ENCODE measurements at places on chromosomes 12 and 14.

DNA sequence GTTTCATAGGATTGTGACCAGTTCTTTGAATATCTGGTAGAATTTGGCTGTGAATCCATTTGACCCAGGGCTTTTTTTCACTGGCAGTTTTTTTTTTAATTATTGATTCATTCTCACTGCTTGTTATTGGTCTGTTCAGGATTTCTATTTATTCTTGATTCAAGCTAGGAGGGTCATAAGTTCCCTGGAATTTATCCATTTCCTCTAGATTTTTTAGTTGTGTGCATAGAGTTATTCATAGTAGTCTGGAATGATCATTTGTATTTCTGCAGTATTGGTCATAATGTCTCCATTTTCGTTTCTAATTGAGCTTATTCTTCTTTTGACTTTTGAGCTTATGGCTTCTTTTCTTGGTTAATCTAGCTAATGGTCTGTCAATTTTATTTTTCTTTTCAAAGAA, 291.6 kb downstream of the AKAP6 start:
- DNase-seq = no peak

DNA sequence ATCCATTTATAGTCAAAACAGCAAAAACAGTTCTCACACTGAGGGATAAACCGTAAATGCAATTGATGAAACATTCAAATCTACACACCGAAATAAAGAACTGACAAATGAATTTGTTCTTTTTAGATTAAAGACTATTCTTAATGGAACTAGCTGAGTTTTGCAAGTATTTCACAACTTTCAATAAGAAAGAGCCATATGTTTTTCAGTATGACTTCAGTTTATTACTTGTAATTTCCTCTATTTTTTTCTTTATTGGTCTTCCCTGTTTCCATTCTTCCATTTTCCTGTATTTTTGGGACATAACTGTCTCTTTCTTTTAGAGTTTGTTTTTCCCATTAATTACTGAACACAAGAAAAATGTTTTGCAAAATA, 4.3 kb downstream of the BCAT1 start:
- DNase-seq = no peak

GRCh38 chr14:76777721-76778120, 16.5 kb downstream of the VASH1 start:
- DNase-seq = no peak

- DNase-seq = peak; percentile 52
Measured at GRCh38 chr14:68663385-68664076, 129.3 kb downstream of the ZFP36L1 start.

GRCh38 chr12:11662369-11662768, 12.9 kb downstream of the ETV6 start:
- no peak for DNase-seq

DNA sequence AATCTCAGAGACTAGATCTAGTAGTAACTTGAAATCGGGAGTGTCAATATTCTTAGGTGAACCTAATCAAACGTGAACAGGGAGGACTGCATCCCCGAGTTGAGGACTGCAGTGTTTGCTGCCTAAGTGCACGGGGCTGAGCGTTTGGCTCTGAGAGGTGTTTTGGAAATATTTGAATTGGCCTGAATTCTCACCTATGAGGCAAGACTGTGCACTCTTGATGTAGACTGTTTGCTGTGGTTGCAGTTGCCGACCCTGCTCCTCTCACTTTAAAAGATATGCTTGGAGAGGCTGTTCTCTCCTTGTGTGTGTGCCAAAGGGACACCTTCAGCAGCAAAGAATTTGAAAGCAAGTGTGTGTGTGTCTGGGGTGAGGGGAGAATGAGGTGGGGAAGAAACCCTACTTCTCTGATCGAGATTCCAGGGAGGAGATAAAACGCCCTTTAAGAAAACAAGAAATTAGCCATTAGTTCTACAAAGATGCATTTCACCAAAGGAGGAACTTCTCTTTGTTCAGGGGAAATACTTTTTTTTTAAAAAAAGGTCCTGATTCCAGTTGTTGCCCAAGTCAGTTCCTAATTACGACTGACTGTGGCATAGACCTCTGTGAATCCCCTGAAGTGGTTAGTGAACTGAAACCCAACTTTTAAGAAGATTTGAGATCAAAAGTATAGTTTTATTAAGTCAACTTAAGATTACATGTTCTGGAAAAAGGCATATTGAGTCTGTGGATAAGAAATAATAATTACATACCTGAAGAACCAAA, 106.6 kb downstream of the DYRK2 start:
- no peak for DNase-seq

DNA sequence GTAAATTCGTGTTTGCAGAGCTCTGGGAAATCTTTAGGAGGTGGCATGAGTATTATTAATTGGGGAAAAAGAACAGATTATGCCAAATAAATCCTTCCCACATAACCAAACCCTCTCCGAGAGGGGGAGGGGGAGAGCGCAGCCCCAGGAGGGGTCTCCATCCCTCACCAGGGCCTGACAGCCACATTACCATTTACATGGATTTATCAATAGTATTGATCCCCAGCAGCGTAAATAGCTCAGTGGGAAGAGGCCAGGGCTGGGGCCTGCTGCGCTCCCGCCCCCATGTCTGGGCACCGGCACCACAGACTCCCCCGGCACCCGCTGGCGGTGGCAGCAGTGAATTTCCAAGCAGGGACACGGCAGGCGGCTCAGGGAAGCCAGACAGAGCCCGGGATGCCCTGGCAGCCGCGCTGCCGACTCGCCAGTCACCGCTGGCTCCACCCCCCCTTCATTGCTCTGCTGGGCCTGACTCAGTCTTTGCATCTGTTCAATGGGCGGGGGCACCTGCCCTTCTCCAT, 2.4 kb downstream of the NCOR2 start:
- DNase-seq = no peak

- DNase-seq = no peak
Measured at GRCh38 chr12:130461839-130462557, 124.3 kb downstream of the PIWIL1 start.

- DNase-seq = no peak
Measured at GRCh38 chr12:1922985-1923384, 4.5 kb upstream of the CACNA2D4 start.

- peak; percentile 98 for DNase-seq
Measured at GRCh38 chr14:89954070-89955021, at the start of gene EFCAB11. Gene EFCAB11 (minus strand): TSS chr14:89954730. CDS start chr14:89954660, 70 bp downstream.

DNA sequence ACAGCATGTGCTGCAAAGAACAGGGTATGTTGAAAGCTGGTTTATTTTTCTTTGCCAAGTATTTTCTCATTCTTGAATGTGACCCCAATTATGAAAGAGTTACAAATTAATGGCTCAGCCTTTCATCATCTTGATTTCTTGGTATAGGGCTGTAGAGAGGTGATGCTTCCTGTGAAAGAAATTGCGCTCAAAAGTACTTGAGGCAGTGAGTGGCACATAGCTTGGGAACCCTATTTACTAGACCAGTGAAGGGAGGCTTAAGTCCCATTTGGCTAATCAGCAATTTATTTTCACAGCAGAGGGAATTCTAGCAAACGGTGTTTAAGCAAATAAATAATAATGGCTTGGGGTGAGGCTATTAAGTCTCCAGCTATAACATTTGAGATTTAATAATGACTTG, 153.9 kb upstream of the MIS18BP1 start:
- no peak for DNase-seq

DNA sequence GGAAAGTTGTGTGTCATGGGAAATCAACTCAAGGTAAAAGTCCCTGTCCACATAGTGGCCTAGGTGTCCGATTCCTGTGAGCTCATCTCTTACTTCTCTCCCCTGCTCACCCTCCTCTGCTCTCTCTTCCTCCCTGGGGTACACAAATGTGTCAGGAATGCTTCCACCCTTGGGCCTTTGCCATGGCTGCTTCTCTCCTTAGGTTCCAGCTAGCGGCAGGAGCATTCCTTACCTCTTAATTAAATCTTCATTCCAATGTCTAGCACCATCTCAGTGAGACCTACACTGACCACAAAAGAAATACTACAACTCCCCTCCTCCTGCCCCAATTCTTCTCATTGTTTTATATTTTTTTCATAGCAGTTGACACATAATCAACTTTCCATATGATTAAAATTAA, 298.6 kb downstream of the PDZRN4 start:
- DNase-seq = no peak

- no peak for DNase-seq
Measured at GRCh38 chr14:60646226-60646818, 3.0 kb downstream of the SIX1 start.

DNA sequence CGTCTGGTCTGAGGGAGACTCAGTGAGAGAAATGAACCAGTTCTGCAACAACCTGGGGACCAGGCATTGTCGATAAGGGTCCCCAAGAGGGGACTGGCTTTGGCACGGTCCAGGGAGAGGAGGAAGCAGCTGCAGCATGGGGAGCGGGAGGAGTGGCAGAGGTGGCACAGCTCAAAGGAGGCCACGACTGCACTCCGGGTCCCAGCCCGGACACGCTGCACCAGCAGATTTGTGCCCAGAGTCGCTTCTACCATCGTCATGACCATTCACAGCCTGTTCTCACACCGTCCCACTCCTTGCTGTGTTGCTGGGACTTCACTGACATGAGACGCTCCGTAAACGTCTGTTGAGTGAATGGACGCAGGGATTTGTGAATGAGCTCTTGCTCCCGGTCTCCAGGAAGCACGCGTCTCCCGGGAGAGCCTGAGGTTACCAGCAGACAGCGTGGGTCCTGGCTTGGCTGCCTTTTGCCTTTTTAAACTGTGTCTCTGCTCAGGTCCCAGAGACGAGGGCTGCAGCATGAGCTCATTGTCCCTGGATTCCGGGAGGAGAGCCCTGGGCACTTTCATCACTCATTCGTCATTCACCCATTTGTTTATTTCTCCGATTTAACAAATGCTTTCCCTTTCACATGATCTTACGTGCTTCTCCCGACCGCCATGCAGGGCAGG, 137.0 kb downstream of the PIWIL1 start:
- no peak for DNase-seq

DNA sequence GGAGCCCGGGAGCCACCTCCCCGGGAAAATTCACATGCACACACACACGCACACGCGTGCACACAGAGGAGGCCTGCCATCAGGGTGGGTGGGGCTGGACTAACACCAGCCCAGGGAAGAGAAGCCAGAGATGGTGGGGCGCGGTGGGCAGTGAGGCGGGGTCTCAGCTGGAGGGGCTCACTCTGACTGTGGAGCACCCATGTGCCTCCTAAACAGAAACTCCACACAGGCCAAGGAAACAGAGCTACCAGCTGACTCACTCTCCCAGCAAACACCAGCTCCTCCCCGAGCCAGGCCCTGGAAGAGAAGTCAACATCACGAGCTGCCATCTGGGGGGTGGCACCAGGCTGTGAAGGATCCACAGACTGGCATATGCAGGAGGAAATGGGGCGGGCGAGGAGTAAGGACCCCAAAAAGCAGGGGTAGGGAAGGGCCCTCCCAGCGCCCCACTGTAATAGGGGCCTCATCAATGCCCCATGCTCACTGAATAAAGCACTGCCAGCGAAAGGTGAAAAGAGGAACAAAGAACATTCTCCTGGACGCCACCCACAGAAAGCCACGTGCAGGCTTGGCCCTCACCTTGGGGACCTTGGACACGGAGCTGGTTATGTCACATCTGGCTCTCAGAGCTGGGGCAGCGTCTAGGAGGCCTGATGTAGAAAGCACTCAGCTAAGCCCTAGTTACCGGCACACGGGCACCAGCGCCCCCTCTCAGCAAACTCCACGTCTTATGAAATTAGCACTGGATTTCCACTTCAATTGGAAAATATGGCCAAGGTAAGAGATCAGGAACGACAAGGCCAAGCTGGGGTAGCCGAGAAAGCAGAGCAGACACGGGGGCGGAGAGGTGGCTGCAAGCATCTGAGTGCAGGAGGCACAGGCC, 8.4 kb upstream of the INF2 start:
- DNase-seq = peak; percentile 82

- no peak for DNase-seq
Measured at GRCh38 chr14:99516156-99516870, 35.1 kb downstream of the CCNK start.

DNA sequence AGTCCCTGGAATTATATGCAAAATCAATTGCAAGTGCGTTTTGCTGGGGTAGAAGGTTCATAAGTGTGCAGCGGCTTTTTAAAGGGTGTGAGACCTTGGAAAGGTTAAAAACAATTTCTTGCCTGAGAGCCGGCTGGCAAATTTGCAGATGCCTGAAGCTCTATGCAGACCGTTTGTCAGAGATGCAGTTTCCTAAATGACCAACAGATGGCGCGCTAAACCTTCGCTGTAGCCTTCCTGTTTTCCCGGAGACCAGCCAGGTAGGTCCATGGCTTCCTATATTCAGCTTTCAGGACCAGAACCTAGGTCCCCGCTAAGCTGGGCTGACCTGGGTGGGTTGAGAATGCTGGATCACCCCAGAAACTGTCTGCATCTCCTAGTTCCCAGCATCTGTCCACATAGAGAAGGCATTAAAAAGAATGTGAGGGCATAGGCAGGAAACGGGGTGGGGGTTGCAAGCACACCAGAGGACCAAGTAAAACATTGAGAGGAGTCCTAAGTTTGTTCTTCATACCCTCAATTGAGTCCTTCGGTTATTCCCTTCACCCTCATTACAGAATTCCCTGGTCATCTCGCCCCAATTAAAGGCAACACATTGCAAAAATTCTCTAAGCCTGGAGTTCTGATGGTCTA, 5.7 kb upstream of the NOS1 start:
- peak; percentile 61 for DNase-seq

GRCh38 chr12:56212361-56212760, 9.4 kb downstream of the RNF41 start:
- no peak for DNase-seq

DNA sequence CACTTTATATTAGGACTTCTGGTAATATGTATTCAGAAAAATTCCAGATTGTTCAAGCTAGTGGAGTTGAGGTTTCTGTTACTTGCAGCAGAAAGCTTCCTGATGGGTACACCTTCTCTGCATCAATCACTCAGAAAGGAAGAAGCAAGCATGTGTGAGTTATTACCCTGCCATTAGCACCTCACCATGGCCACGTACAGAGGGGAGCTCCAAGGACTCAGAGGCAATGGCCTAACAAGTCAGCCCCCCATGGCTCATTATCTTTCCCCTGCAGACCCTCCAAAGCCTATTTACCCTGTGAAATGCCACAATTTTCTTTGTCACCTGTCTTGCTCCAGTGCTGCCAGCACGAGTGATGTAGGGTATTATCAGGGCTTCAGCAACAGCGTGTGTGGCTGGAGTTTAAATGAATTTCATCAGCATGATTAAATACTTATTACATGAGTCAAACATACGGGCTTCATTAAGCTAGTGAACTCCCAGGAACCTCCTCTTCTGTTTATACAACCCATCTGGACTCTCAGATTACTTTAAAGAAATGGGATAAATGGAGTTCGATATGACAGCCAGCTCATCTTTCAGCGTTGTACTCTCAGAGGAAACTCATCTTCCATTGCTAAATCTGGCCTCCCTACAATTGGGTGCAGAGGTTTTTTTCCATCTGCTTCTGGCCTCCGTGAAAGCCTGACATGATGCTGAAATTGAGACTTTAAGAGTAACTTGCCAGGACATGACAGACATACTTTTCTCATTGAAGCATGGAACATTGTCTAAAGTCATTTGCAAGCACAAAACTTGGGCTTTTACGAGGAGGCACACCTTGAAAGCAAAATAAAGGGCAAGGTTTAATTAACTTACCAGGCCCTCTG, 135.9 kb downstream of the TMEM30B start:
- peak; percentile 90 for DNase-seq

GRCh38 chr12:84730561-84731162, 181.9 kb downstream of the SLC6A15 start:
- no peak for DNase-seq

GRCh38 chr12:46342562-46343033, 30.0 kb downstream of the SLC38A2 start:
- DNase-seq = peak; percentile 68
